ENCODE measurements at places on chromosomes 2 and 18.
A peak's percentile ranks its signal among the peaks of the same experiment; 100 is the strongest.

- DNase-seq = no peak
Observed at GRCh38 chr18:42178376-42179080, 223.5 kb downstream of the PIK3C3 start.

DNA sequence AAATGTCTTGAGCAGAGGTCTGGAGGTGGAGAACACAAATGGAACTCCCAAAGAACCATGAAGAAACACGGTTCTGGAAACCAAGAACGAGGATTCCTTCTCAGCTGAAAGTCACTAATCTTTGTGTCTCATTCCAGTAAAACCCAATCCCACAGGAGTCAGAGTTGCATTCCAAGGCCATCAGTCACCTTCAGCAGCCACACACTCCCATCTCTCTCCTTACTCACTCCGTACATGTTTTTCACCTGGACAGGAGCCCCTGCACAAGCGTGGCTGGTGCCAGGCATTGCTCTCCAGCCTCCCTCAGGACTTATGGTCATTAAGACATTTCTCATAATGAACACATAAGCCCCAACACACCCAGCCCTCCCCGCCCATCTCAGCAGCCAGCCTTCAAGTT, 175.4 kb upstream of the SIX2 start:
- peak; percentile 75 for DNase-seq

GRCh38 chr2:98191883-98192282, 104.9 kb downstream of the VWA3B start:
- DNase-seq = no peak

DNA sequence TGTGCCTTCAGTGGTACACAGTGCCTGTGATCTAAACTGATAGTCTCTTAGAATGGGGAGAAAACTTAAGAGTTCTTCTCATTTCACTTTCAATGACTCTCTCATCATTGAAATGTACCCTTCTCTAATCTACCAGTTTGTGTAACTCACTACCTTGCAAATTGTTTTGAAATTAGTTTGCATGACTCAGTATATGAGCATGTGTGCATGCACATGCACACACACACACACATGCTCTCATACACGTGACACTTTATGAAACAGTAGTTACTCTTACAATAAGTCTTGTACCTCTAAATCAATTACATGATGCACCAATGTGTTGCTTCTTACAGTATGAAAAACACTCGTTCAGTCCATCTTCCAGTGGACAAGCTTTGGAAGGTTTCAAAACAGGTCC, 10.6 kb downstream of the LYPD6B start:
- peak; percentile 5 for DNase-seq

DNA sequence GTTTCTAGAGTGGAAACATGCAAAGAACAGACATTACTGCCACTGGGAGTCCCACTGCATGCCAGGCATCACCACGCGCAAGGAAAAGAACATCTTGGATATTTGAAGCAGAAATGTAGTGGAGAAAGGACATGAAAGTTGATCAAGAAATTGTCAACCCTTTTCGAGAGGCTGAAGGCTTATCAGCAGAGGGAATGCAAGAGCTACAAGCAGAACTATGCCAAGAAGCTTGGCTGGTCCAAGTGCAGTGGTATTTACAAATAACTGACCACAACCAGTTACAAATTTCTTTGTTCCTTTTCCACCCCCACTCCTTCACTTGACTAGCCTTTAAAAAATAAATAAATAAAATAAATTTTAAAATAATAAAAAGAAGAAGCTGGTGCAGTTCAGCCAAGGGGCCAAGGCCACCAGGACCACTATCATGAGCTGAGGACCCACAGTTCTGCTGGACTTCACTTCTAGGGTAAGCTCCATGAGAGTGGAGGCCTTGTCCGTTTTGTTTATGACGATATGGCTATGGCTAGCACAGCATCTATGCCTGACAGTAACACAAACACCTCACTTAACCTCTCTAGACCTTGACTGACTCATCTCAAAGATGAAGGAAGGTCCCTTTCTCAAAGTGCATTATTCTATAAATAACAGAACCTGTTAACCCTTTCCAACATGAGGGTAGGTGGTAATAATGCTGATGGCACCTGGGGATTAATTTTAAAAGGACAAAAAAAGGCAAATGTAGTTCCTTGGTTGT, 20.9 kb downstream of the MARCHF4 start:
- DNase-seq = no peak

GRCh38 chr2:47631792-47632398, 151.1 kb upstream of the MSH6 start:
- peak; percentile 63 for DNase-seq

DNA sequence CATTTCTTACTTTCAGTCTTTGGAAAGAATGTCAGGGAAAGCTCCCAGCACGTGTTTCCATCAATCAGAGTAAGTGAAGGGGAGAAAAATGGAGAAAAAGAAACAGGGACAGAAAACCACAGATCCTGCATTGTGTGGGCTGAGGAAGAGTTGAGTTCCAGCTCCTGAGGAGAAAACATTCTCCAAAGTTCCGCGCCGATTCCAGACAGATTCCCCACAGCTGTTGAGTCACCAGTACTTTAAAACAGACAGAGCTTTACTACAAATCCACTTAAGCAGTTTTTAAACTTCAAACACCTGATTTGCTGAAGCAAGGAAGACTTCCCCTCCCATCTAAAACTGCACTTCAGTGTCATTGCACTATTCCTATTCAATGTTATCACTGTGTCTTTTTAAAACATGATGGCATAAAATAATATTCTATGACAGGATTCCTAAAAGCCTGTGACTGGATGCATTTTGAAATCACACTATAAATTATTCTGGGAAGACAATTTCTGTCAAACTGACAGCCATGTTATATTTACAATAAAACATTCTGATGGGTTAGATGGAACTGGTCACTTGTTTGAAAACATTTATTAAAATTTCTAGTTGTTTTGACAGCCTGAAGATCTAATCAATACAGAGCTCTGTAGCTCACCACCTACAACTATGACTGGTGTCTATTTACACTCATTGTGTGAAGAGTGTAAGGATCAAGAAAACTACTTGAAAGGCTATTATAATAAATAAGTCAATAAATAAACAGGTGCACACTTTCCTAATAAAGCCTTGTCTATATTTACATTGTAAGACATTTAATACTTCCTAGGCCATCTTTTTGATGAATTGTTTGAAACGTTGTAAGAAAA, 40.9 kb downstream of the TCF4 start:
- no peak for DNase-seq

- no peak for DNase-seq
Observed at GRCh38 chr2:158955842-158956365, 12.5 kb upstream of the TANC1 start.

DNA sequence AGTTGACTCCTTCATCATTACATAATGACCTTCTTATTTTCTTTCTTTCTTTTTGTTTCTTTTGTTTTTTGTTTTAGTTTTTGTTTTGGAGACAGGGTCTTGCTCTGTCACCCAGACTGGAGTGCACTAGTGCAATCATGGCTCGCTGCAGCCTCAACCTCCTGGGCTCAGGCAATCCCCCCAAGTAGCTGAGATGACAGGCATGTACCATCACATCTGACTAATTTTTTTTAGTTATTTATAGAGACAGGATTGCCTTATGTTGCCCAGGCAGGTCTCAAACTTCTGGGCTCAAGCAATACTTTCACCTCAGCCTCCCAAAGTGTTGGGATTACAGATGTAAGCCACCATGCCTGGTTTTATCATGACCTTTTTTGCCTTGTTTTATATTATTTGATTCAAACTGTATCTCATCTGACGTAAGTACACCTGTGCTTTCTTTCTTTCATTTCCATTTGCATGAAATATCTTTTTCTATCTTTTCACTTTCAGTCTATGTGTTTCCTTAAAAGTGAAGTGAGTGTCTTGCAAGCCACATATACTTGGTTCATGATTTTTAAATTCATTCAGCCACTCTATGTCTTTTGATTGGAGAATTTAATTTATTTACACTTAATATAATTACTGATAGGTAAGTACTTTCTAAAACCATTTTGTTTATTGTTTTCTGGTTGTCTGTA, 39.1 kb downstream of the SP100 start:
- no peak for DNase-seq

DNA sequence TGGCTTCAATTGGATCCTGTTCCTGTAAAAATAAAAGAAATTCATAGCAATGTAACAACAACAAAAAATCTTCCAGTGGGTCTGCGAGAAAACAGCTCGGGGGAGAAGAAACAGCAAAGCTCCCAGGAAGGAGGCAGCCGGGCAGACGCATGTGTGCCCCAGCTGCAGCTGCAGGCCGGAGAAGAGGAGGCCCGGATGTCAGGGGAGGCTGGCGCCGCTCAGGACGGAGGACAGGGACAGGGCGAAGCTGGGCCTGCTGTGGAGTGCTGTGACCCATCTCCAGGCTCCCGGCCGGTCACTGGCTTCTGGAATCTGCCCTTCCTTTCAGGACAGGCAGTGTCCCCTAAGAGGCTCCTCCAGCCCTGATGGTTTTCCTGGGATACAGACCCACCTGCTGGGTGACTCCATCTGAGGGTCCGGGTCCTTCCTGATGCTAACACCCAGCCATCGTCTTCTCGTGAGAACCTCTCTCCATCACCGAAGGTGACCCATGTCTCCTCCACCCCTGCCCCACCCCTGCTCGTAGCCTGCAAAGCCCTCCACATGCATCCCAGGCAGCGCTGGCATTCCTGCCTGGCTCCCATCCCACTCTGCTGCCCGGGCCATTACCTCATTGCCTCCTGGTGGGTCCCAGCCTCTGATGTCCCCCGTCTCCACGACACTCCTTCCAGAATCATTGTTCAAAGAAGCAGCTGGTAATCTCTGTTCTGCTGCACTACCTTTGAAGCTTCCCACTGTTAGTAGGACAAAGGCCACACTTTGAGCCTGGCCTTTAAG, 145.4 kb upstream of the TWIST2 start:
- no peak for DNase-seq

DNA sequence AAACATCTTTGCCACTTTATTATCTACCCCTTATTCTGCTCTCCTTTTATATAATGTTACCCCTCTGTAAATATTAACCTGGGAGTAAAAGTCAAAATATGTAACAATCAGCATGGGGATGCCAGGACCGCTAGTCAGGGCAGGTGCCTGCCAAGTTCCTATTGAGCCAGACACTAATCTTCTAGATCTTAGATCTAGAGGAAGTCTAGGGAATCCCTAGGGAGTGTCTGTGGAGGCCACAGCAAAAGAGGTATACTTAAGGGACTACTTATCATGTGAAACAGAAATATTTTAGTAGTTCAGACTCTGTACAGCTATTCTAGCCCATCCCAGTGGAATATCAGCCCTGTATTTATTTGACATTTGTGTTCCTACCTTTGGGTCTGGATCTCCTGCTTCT, 600.8 kb upstream of the CDH2 start:
- DNase-seq = no peak

GRCh38 chr2:50872543-50872942, 159.4 kb downstream of the NRXN1 start:
- DNase-seq = no peak

- peak; percentile 51 for DNase-seq
Observed at GRCh38 chr2:218876562-218877219, 4.0 kb upstream of the WNT10A start.

DNA sequence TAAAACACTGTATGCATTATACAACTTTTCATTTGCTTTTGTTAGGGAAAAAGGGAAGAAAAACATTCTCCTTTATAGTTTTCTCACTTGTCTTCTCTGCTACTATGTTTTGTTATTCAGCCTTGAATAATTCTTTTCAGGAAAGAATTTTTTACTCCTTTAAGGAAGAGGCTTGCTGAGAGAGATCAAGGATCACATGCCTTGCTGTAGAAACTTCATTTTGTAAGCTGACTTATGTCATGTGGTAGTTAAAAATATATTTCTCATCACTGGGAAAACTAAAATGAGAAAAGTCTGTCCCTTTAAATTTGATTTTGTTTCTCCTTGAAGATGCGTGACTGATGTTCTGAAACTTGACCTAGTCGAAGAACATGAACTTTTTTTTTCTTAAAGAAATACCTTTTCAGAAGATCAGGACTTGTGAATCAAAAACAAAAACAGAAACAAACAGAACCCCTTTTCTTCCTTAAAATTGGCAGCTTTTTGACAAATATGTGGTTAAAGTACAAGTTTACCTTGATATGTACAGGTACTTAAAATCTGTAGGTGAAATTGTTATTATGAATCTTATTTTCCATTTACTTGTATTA, 145.1 kb downstream of the COMMD1 start:
- no peak for DNase-seq

DNA sequence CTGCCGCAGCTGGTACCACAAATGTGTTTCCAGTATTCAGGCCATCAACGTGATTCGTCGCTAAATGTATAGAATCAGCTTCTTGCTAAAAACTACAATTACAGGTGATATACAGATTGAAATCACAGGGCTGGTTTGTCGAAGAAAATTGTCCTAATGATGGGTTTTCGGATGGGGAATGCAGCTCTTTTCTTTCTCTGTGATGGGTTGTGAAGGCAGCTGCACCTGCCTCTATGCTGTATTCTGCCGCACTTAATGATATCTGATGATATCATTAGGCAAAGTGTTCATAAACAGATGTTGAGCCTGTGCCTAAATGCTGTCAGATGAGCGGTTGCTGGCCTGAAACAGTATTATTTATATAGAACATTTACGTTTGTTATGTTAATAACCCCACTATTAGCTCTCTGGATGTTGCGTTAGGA, 218.1 kb downstream of the ARHGAP15 start:
- DNase-seq = no peak

GRCh38 chr2:240213226-240213475, 72.7 kb upstream of the OTOS start:
- DNase-seq = no peak

DNA sequence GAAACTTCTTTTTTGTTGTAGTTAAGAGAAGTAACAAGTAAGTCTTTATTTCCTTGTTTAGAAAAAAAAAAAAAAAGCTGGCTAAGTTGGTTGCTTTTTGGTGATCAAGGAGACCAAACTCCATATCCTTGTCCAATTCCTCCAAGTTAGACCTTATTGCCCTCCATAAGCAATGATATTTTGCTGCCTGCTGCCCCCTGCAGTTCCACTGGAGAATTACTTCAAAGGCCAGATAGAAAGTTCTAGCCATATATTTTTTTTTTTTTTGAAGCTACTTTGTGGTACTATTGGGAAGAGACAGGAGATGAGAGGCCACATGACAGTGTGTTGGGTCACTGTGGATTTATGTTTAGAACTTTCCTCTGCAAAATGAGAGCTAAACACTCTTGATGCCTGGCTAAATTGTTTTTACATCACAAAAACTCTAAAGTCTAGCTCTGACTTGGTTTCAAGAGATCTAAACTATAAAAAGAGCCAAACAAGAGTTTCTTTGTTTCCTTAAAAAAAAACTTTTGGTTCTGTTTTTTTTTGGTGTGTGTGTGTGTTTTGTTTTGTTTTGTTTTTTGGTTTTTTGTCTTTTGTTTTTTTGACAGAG, 80.7 kb upstream of the RASGRP3 start:
- no peak for DNase-seq

GRCh38 chr2:1780693-1781092, 36.4 kb upstream of the PXDN start:
- DNase-seq = no peak

- no peak for DNase-seq
Observed at GRCh38 chr2:239047420-239047819, 199.5 kb downstream of the TWIST2 start.

- DNase-seq = no peak
Observed at GRCh38 chr18:65235966-65236624, 514.7 kb upstream of the CDH7 start.

GRCh38 chr2:159285433-159285832, 1.1 kb downstream of the WDSUB1 start:
- no peak for DNase-seq
